ENCODE measurements at places on chromosomes 12 and 14.

GRCh38 chr12:96770219-96771102, 136.6 kb upstream of the NEDD1 start:
- no peak for DNase-seq

GRCh38 chr14:99604766-99605298, 825 bp upstream of the CCDC85C start:
- no peak for DNase-seq

- DNase-seq = no peak
Measured at GRCh38 chr14:76644855-76645518, 116.3 kb upstream of the VASH1 start.

- DNase-seq = no peak
Measured at GRCh38 chr12:109492371-109492770, 14.9 kb downstream of the UBE3B start.

GRCh38 chr14:53710615-53711014, 246.0 kb downstream of the BMP4 start:
- DNase-seq = no peak

GRCh38 chr12:117966511-117966910, 2.3 kb downstream of the KSR2 start:
- DNase-seq = no peak

DNA sequence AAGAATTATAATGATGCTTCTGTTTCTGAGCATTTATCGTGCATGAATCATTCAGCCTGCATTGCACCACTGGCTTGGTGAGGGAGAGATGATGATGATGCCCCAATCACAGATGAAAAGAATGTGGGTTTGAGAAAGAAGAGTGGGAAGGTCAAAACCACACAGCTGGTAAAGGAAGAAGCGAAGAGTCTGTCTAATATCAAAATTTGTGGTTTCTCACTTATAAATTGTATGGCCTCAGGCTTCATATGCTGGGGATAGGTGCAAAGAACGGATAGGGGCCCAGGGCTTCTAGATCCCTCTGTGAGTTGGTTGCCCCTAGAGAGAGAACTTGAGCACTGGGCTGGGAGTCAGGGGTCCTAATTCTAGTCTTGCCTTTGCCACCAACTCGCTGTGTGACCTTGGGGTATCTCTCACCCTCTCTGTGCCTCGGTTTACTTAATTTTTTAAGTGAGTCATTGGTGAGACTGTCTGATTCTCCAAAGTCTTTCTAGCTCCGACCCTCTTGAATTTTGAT, 2.2 kb downstream of the OASL start:
- no peak for DNase-seq

DNA sequence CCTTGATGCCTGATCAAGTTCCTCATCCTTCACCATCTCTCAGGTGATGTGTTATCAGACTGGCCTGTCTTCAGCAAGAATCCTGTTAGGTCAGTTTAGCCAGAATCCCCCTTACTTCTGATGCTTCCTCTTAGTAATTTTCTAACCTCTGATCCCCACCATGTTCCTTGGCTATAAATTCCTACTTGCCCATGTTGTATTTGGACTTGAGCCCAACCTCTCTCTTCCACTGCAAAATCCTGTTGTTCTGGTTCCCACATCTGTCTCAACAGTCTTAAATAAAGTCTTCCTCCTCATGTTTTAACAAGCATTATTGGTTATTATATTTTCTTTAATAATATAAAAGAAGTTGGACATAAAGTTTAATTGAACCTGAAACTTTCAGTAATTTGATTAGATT, 987.8 kb upstream of the USP15 start:
- no peak for DNase-seq

- DNase-seq = no peak
Measured at GRCh38 chr14:101065696-101066694, 162.5 kb upstream of the RTL1 start.

GRCh38 chr12:127411166-127411915, 855.6 kb upstream of the TMEM132C start:
- DNase-seq = no peak

GRCh38 chr14:103560691-103561090, 1.8 kb downstream of the BAG5 start:
- DNase-seq = no peak

All from stimulated activated CD8-positive, alpha-beta memory T cell treated with anti-CD3 and anti-CD28 coated beads, Interleukin-2, amount 100 ng/mL, for 1 hour (primary cell).